C1 segment of cervical spinal cord (tissue), 14 donors: ENCODE measurements at places on chromosomes 6 and 20.

DNA sequence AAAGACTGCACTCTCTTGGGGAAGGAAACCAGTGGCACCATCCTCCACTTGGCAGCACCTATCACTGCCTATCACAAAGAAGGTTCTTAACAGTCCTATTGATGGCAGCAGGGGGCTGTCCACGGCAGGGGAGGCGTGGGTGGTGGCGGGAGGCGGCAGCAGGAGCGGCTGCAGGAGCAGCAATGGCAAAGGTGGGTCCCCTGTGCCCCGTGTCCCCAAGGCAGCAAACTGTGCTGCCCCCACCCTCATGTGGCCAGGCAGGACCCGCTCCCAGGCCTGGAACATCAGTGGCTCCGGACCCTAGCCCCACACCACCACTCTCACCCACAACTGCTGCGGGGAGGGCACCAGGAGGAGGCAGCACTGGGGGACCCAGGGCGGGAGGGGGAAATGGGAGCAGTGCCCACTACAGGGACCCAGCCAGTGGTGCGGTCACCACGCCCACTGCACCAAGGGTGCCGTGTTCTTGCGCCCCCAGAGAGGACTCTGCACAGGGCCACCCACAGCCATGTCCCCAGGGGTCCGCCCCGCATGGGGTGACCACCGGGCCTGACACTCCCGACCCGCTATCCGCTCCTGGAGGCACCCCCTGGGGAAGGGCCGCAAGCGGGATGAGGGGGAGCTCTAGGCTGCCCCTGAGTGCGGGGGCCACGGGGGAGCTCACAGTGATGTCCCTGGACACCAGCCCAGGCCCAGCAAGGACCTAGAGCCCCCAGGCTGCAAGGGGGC is 54.6 kb downstream of the GMDS start:
- DNase-seq, result no peak

GRCh38 chr6:42520786-42521607 is 42.8 kb upstream of the UBR2 start:
- DNase-seq, result no peak

DNA sequence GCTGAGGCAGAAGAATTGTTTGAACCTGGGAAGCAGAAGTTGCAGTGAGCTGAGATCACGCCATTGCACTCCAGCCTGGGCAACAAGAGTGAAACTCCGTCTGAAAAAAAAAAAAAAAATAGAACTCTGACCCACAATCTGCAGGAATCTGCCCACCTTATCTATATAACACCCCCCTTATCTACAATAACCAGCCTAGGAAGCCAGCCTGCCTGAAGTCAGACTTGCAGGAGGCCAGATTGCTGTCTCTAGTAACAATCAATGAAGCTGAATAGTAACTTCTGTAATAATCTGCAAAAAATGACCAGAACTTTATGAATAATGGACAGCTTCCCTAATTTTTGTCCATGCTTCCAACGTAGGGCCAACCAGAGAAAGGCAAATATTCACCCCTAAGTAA is 352.5 kb downstream of the CD83 start:
- DNase-seq, result no peak

DNA sequence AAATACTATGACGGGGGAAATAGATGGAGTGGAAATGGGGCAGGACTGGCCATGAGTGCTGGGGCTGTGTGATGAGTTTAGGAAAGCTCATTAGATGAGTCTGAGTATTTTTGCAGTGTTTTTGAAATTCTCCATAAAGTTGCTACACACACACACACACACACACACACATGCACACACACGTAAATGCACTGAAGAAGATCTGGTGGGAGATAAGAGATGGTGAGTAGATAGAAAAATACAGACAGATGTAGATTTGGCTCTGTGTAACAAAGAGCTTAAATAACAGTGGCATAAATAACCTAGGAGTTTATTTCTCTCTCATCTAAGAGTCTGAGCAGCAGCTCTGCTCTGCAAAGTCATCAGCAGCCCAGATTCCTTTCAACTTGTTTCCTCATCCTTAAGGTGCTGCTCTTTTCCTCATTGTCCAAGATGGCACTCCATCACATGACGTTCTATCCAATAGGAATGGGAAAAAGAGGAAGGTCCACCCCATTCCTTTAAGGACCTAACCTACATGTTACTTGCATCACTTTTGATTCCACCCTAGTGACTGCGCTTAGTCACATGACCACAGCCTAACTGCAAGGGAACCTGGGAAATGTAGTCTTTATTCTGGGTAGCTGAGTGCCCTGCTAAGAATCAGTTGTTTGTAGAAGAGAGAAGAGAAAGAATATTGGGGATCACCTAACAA is 76.4 kb downstream of the EYA2 start:
- DNase-seq, result no peak

GRCh38 chr6:124223611-124224345 is 420.1 kb downstream of the NKAIN2 start:
- no peak for DNase-seq

GRCh38 chr6:158039178-158039557 is 57.5 kb downstream of the SYNJ2 start:
- DNase-seq, result no peak

DNA sequence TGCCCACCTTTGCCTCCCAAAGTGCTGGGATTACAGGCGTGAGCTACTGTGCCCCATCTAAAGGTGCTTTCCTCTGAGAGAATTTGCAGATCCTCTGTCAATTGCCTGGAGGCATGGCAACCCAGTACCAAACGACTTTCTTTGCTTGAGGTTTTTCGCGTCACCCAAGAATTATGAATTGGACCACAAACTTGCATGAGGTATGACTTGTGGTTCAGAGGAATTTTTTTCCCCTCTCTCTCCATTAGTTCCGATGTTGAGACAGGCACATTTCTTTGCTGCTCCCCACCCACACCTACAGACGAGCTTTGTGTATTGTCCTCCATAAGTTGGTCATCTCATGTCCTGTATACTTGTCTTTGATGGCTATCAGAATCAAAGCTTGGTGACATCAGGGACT is 11.8 kb upstream of the SCAF8 start:
- DNase-seq, result no peak

- DNase-seq, result no peak
Measured at GRCh38 chr6:157967486-157967885, 14.2 kb upstream of the SYNJ2 start.

DNA sequence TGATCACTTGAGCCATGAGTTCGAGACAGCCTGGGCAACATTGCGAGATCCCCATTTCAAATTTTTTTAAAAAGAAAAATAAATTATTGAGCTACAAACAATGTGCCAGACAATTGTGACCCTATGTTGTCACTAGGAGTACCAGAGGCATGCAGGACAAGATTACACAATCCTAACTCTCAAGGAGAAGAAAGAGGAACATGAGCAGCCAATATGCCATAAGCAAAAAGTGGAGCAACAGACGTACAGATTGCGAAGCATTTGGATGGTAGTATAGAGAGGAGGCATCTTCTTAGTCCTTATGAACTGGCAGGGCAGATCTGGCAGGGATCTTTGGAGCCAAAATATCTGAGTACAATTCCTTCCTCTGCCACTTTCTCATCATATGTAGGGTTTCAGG is 156.4 kb downstream of the OR2B2 start:
- DNase-seq, result no peak

- DNase-seq, result no peak
Measured at GRCh38 chr6:68743099-68743498, 108.0 kb downstream of the ADGRB3 start.

- no peak for DNase-seq
Measured at GRCh38 chr6:34859951-34860350, 27.9 kb downstream of the TAF11 start.

DNA sequence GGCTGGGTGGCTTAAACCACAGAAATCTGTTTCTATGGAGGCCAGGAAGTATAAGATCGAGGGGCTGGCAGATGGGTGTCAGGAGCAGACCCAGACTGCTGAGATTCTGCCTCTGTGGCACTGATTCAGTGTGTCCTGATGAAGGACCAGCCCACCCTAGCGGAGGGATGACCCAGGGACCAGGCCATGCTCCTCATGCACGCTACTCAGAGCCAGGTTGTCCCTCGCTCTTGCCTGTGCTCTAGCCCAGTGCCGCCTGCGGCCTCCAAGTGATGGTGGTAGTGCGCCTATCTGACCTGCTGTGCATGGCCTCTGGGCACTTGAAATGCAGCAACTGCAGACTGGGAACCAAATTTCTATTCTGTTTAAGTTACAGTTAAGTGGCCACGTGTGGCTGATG is 13.1 kb upstream of the APMAP start:
- no peak for DNase-seq

DNA sequence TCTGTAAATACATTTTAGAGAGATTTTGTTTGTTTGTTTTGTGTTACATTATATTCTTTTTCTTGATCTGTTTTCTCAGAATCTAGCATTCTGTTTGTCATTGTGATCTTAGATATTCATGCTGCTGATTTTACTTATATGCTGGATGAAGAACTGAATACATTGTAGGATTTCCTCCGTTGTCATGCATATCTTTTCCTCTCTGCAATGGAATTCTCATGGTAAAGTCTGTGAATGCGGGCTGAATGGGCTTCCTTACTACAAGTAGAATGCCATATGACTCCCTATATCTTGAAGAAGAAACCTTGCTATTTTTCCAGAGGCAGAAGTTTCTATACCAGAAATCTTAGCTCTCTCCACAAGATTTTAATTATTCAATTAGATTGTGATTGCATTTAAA is 2.4 kb upstream of the DEFB114 start:
- DNase-seq, result no peak

GRCh38 chr20:35527122-35527769 is 2.2 kb downstream of the C20orf173 start:
- no peak for DNase-seq

DNA sequence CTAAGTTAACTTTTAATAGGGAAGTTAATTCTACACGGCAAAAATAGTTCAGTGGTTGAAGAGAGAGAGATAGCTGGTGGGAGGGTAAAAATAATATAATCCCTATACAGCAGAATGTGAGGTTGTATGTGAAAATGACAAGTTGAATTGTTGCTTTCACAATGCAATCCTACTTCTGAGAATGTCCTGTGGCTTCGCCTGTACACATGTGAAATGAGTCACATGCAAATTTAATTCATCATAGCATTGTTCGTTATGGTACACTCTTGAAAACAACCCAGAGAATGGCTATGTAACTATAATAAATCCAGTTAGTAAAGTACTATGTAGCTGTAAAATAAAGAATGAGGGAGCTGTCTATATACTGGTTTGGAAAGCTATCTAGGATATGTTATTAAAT is 46.0 kb upstream of the HINT3 start:
- no peak for DNase-seq

- DNase-seq, result no peak
Measured at GRCh38 chr20:30919514-30920188, 337.8 kb upstream of the DEFB115 start.

- no peak for DNase-seq
Measured at GRCh38 chr20:61056116-61056515, 195.9 kb upstream of the CDH4 start.

DNA sequence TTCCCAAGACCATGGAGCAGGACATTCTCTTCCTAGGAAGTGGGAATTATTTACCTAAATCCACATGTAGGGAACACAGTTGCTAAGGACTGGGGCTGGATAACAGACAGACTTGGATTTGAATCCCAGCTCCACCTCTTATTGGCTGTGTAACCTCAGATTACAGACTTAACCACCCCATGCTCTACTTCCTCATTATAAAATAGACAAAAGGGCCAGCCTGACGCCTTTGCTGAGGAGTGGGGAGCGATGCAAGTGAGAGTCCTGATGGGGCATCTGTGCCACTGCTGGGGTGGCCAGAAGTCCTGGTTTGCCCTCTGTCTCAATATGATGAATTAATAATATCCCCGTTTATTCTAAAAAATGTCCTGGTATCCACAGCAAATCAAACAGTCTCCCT is 46.8 kb downstream of the SPATA2 start:
- no peak for DNase-seq

DNA sequence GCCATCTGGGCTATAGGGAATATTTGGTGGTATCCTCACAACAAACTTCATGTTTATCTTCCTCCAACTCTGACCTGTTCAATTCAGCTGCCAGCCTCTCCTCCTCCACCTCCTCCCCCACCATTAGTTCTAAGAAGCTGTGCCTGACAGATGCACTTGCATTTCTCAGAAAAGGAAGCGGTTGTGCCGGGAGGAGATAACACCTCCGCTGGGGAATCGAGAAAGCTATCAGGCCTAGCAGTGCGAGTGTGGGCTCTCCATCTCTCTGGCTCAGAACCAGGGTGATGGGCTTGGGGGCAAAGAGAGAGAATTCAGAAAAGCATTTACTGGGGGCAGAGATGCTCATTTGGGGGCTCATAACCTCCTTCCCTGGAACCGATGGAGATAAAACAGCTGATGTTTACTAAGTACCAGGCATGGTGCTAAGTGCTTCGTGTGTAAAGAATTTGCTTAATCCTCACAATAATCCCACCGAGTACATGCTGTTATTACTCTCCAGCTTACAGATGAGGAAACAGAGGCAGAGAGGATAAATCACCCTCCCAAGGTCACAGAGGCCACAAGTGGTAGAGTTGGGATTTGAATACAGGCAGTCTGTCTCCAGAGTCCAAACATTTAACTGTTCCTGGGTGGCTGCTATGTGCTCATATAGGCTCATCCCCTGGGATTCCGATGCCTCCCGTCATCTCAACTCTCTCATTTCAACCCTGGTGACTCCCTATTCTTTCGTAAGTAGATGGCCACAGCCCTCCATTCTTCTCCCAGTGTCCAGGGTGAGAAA is 38.3 kb downstream of the COX4I2 start:
- DNase-seq, result no peak

DNA sequence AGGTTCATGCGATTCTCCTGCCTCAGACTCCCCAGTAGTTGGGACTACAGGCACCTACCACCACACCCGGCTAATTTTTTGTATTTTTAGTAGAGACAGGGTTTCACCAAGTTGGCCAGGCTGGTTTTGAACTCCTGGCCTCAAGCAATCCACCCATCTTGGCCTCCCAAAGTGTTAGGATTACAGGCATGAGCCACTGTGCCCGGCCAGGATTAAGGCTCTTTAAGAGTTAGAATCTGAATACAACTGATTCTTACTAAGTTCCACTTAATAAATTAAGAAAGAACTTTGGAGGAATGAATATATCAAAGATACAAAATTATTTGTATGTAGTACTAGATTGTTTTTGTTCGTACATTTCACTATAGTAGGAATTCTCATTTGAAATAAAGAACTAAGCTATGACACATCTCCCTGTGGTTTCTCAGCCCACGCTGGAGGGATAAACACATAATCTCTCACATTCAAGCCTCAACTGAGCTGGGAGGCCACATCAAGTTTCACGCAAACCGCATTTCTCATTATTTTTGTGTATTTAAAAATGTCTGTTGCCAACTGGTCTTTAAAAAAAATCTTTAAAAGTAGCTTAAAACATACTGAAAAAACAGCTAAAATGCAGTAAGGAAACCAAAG is 34.2 kb downstream of the DTNBP1 start:
- DNase-seq, result no peak

DNA sequence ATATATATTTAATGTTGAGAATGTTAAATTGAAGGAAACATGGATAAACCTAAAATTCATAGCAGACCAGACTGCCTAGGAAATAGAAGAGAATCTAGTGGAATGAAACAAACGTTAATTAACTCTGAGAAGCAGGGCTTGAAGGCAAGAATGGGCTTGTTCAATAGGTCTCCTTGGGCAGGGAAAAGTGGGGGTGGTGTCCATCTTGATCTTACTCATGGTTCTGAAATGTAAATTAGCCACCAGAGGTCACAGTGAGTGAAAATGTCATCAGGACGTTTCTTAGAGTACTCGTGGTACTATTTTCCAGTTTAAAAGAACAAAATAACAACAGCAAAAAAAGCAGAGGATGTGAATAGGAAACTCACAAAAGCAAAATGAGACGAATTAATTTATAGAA is 66.8 kb upstream of the BTBD3 start:
- DNase-seq, result no peak
